ENCODE measurements at places on chromosomes 16 and 17.
A peak's percentile ranks its signal among the peaks of the same experiment; 100 is the strongest.

- DNase-seq: no peak
Measured at GRCh38 chr16:30609002-30609925, 925 bp downstream of the ZNF689 start.

- no peak for DNase-seq
Measured at GRCh38 chr17:42363231-42363630, 25.0 kb downstream of the STAT3 start.

DNA sequence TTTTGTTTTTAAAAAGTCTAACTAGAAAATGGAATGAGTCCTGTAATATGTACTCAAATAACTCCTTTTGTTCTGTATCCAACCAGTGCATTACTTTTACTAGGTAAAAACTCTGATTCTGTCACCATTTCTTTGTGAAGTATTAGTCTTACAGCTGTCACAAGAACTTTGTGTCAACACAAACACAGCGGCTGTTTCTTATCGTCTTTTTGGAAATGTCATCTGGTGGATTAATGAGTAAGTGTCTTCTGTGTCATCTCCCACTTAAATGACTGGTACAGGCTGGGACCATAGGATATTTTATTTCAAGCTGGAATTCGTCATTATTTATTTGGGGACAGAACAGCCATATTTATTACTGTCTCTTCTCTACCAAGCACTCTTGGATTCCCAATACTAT, 19.1 kb upstream of the ALDH3A2 start:
- DNase-seq: no peak

DNA sequence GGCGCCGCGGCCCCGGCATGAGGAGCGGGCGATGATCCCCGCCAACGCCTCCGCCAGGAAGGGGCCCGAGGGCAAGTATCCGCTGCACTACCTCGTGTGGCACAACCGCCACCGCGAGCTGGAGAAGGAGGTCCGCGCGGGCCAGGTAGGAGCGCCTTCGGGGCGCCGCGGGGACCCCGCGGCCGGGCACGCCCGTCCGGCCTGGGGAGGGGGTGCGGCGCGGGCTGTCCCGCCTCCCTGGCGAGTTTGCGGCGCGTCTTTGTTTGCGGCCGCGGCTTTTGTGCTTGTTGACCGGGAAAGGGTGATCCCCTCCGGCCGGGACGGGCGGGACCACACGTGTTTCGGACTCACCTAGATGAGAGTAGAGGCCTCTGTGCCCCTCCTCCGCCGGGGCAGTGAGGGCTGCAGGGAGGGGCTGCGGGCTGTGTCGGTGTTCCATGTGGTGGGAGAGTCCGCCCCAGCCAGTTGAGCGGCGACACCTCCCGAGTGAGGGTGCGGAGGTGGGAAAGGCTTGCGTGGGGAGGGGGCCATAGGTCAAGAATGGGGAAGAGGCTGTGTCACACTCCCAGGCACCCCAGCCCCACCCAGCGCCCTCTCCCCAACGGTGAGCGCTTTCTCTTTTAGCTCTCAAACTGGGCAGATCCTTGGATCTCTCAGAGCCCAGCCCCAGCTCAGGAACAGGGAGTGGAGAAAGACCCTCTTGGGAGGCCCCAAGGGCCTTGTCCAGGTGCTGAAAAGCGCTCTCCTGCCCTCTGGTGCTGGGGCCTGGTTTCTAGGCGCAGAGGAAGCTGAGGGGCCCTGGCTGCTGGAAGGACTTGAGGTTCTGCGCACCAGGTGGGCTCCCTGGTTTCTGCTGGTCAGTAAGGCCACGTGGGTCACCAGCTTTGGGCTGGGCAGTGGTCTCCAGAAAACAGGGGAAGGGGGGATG, 923 bp downstream of the ANKRD13B start:
- DNase-seq: no peak

- peak; percentile 79 for DNase-seq
Measured at GRCh38 chr16:85615852-85616606, 2.9 kb downstream of the GSE1 start.

DNA sequence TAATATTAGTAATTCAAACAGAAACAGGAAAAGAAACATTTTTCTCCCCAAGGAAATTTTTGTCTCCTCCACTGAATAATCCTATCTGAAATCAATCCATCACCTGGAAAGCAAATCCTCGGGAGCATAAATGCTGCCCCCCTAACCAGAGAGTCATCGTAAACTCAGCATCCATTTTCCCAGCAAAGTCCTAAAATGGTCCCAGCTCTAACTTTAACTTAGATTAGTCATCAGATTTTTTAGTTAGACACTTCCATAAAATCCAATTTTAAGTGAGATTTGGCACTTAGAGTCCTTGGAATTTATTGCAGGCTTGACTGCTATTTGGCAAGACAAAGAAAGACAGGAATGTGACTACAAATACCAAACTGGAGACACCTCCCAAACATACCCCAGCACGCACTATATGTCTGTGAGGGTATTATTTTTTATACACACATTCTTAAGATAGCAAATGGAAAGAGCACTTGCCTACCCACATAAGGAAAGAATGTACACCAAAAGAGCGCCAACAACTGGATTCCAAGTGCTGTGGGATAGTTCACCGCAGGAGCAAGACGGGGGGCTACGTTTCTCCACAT, 15.4 kb downstream of the SCO1 start:
- DNase-seq: no peak

DNA sequence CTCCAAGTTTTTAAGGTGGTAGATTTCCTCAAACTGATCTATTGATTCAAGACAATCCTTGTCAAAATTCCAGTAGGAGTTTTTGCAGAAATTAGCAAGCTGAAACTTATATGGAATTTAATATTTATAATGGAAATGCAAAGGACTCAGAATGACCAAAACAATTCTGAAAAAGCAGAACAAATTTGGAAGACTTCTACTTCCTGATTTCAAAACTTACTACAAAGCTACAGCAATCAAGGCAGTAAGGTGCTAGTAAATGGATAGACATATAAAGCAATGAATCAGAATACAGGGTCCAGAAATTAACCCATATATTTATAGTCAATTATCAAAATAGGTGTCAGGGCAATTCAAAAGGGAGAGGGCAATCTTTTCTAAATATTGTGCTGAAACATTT, 11.8 kb upstream of the IL21R start:
- no peak for DNase-seq

DNA sequence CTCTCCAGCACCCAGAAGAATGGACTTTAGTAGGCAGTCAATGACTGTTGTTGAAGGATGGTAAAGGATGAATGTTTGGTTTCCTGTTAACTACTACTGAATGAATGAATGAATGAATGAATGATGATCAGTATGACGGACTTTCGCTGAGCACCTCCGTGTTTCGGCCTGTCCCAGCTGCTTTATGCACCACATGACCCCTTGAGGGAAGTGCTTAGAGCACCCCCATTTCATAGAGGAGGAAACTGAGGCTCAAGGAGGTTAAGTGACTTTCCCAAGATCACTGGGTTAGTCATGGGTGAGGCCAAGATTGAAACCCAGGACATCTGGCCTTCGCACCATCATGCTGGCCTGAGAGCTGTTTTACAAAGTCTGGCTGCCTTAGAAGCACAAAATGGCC, 6.8 kb downstream of the KCNG4 start:
- DNase-seq: no peak

DNA sequence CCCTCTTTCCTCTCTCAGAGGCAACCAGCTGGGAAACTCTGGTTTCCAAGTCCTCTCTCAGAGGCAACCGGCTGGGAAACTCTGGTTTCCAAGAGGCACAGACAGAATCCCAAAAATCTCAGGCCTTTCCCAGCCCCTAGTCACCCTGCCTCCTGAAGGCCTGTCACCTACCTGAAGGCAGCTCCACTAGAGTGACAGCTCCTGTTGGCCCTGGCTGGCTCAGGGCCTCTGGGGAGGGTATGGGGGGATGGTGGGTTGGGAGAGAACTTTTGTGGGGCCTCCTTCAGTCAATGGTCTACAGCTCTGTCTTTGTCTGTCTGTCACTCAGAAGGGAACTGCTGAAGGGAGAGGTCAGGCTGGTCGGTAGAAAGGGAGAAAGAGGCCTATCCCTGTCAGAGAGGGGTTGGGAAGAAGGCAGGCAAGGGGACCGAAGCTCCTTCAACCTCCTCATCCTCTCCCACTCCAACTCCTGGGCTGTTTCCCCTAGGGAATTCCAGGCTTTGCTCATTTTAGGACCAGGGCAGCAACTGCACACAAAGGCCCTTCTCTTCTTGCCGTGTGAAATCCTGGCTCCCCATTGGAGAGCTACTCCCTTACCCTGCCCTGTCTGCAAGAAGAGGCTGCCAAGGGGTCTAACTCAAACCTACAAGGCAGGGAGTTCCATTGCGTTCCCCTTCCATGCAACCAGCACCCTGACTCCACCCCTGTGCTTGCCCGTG, 23.6 kb downstream of the COPZ2 start:
- DNase-seq: no peak

DNA sequence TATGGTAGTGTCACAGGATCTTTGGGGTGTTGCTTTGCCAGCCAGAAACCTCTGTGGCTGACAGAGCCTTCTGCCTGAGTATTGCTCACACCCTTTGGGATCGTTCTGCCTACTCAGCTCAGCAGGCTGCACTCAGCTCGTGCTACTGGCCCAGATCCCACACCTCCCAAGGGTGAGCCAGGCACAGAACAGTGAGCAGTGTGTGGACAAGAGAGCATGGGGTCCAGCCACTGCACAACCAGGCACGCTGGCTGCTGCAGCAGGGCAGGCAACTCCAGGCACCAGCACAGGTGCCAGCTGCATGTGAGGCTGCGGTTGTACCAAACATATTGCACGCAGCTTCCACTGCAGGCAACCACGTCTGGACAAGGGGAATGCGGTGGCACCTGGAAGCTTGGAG, 84.9 kb downstream of the CYB561 start:
- no peak for DNase-seq

DNA sequence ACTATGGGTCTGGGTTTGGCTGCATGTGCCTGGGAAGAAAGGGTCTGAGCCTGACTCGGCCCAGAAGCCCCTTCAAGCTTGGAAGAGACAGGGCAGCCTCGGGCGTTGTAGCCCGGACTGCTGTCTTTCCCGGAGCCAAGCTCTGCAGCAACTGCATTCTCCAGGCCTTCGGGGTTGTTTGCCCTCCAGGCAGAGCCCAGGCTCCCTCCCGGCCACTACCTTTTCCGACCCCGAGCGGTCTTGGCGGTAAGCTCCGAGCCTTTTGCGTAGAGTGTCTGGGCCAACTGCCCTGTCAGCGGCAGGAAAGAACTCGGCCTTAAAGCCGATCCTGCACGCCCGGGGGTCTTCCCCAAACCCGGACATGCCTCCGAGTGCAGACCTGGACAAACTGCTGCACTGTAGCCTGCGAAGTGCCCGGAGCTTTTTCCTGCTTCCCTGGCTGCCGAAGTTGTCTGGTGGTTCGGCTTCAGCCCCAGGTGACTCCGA, 1.3 kb downstream of the LHX1 start:
- DNase-seq: no peak

DNA sequence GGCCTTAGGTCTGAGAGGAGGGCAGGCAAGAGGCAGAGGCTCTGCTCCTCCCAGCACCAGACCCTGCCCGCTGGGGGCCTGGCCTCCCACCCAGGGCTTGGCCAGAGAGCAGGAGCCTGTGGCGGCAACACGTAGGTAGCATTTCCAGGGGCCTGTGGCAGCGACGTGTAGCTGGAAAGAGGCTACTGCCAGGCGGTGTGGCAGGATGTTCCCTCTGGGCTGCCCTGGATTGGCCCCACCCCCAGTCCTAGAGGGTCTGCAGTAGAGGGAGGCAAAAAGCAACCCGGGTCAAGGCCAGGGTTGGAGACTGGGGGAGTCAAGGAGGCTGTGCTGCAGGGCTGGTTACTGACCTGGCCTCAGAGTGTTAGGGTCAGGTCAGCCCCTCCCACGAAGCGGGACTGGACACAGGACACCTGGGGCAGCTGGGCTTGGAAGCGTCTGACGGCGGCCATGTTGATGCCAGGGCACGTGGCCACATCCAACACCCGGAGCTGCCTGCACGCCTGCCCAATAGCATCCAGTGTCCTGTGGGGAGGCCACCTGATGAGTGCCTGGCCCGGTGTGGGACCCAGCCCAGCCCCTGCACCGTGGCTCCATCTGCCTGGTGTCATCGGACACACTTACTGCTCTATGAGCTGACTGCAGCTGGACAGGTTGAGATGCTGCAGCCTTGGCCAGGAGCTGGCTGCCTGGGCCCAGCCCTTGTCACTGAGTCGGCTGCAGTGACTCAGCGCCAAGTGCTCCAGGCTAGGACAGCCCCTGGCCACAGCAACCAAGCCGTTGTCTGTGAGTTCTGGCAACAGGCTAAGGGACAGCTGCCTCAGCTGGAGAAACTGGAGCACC, 8.5 kb downstream of the ELMO3 start:
- no peak for DNase-seq

GRCh38 chr17:13099089-13099735, 81.4 kb upstream of the ELAC2 start:
- DNase-seq: no peak

DNA sequence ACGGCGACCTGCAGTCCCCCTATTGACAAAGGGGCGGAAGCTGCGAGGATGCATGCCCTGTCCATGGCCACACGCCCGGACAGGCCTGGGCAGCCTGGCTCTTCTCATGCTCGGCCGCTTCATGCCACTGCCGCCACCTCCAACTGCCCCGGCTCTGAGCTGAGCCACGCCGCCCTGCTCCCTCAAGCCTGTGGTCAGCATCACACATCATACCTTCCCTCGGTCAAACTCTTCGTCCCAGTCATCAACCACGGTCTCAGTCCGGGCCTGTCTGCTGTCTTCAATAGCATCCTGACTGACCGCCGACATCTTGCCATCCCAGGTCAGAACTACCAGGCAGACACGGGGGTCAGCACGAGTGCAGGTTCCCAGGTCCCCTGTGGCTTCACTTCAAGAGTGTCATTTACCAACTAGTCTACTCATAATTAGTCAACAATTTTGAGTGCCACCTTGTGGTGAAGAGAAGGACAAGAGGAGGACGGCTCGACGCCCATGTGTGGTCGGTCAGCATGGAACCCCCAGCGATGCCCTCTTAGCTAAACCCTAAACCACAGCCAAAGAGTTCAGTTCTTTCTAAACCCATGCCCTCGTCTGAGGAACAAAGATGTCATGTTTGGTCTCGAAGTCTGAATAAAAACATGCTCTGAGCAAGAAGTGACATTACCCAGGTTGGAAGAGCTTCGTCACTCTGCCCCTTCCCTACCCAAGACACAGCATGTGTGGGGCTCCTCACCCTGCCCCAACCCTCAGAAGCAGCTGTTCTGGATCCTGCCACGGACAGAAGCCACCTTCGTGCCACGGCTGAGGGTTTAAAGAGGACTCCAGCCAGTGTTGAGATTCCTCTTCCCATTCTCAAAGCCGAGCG, 16.9 kb upstream of the CYTH1 start:
- DNase-seq: no peak

DNA sequence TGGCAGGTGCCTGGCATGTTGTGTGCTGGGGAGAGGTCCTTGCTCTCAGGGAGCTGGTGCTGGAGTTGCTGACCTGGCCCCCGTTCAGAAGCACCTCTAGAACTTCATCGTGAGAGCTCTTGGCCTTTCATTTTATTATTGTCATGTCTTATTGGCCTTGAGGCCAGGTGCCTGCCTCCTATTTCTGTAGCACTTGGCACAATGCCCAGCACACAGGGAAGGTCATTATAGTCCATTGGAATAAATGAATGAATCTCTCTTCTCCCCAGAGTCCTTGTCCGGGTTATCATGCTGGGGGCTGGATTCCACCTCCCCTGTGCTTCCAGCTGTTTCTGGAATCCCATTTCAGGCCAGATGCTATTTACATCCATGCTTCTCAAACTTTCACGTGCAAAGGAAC, 169.2 kb downstream of the HAPSTR1 start:
- DNase-seq: no peak

GRCh38 chr16:49816875-49817274, 39.0 kb downstream of the ZNF423 start:
- DNase-seq: no peak

Data from neuronal stem cell (in vitro differentiated cells).